ENCODE measurements at places on chromosomes 1 and 21. TPM values are rescaled to one million over a fixed set of nuclear protein-coding genes. Genes with fewer than 3 reads are reported as not detected.

FABP3 gene
- not detected for total RNA-seq

DNA sequence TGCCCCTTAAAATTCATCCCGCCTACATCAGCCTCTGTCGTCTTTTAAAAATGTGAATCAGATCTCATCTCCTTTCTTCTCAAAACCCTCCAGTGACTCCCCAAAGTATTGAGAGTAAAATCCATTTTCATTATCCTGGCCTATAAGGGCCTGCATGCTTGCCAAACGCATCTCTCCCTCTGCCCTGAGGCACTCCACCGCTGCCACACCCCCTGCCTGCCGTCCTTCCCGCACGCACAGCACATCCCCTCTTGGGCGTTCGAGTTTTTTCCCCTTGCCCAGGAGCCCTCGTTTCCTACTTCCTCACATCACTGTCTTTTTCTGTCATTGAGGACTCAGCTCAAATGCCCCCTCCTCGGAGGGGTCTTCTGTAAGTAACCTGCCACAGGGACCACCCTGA, 53.3 kb upstream of the MTR start:
- no peaks in the 10 kb centered on the region for H3K4me1 ChIP-seq
- no peaks in the 10 kb centered on the region for H3K36me3 ChIP-seq
- no peaks in the 10 kb centered on the region for H3K27me3 ChIP-seq
- no peak for DNase-seq
- no peak overlapping the region for H3K27ac ChIP-seq
- no peak overlapping the region for H3K4me3 ChIP-seq

NKAIN1 gene
- total RNA-seq = not detected

PODN gene
- not detected for total RNA-seq

DNA sequence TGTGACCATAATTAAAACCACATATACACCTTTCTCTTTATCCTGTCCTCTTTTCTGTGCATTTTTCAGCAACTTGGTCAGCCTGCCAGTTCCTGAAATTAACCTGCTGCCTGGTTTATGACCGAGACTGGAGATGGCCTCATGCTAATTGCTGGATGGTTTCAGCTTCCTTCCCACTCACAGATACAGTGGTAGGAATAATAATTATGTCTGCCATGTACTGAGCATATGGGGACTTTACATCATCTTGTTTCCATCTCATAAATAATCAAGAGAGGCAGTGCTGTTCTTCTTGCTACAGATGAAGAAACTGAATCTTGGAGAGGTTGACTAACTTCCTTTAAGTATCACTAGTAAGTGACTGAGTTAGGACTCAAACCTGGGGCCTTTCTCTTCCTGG, 148.2 kb downstream of the NOS1AP start:
- no peak for DNase-seq
- no peak overlapping the region for H3K27ac ChIP-seq
- H3K4me1 ChIP-seq = no peaks in the 10 kb centered on the region

DNA sequence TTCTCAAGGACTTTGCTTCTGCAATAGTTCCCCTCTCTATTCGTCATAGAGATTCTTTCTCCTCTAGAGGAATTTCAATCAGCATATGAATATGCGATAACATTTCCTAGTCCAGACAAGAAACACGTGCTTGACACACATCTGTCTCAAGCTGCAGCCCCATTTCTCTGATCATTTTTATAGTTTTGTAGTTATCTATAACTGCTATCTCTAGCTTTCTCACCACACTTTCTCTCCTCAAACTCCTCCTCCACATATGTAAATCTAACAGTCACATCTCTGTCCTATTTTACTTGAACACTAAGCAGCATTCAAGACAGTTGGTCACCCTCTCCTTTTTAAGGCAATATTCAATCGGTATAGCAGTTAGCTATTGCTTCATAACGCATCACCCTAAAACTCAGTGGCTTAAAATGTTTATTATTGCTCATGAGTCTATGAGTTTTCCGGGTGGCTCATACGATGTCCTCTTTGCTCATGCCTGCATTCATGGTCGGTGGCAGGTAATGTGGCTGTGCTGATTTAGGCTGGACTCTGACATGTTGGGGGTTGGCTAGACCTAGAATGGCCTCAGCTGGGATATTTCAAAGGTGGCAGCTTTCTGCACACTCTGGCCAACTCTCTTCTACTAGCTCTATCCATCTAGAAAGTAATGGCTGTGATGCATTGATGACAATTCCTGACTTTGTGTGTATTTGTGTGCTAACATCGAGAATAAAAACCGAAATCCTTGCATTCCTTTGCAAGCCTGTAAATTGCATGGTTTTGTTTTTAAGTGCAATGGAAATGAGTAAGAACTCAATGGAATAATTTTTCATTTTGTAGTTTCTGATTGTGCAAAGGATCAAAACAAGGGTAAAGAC, 20.6 kb downstream of the ATP6V1G3 start:
- H3K4me3 ChIP-seq = peak overlapping the region; percentile 71
- H3K36me3 ChIP-seq = no peaks in the 10 kb centered on the region
- no peaks in the 10 kb centered on the region for H3K27me3 ChIP-seq
- peaks cover 54% of the 10 kb centered on the region for H3K4me1 ChIP-seq
- peak overlapping the region; percentile 77 for H3K27ac ChIP-seq

AGRN gene
- total RNA-seq = 4.2 TPM

PBX1 gene
- total RNA-seq = 1.7 TPM

DNA sequence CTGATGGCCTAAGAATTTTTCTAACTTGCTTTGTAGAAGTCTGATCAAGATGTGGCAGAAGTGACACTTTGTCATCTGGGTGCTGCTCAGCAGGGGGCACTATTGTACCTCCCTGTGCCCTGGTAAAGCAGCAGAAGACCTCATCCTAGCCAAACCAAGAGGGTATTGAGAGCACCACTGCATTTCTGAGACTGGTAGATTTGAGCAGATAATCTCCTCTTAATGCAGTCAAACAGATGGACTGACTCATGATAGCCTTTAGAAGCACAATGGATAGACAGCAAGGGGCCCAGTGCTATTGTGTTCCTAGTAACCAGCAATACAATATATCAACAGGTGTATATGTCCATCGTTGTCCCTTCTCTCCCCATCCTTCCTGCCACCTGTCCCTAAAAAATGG, 5.7 kb downstream of the TPM3 start:
- H3K27ac ChIP-seq = no peak overlapping the region
- H3K4me3 ChIP-seq = no peak overlapping the region
- peak; percentile 67 for DNase-seq
- no peaks in the 10 kb centered on the region for H3K36me3 ChIP-seq

DNA sequence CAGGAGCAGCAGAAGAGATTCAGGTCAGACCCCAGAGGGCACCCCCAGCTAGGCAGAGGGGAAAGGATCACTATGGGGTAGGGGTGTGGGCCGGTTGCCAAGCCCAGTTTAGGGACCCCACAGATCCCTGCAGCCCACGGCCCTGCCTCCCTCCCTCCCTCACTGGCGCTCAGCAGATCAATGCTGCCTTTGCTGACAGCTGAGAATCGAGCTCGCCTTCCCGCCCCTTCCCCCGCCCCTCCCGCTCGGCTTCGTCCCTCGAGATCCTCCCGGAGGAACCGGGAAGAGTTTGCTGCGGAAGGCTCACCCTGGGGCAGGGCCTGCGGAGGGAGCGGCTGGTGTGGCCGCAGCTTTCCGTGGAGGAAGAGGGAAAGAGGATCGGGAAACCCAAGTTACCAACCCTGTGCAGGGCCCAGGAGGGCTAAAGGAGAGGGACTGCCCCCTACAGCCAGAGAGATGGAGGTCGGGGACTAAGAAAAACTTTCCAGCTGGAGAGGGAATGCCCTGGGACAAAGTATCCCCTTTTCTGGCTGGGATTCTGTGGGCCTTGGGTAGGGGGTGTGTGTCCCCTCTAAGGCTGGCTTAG, 1.1 kb upstream of the KCNQ4 start:
- DNase-seq = no peak
- no peak overlapping the region for H3K27ac ChIP-seq
- H3K27me3 ChIP-seq = no peaks in the 10 kb centered on the region
- peaks cover 8% of the 10 kb centered on the region for H3K4me1 ChIP-seq
- H3K4me3 ChIP-seq = no peak overlapping the region

DNA sequence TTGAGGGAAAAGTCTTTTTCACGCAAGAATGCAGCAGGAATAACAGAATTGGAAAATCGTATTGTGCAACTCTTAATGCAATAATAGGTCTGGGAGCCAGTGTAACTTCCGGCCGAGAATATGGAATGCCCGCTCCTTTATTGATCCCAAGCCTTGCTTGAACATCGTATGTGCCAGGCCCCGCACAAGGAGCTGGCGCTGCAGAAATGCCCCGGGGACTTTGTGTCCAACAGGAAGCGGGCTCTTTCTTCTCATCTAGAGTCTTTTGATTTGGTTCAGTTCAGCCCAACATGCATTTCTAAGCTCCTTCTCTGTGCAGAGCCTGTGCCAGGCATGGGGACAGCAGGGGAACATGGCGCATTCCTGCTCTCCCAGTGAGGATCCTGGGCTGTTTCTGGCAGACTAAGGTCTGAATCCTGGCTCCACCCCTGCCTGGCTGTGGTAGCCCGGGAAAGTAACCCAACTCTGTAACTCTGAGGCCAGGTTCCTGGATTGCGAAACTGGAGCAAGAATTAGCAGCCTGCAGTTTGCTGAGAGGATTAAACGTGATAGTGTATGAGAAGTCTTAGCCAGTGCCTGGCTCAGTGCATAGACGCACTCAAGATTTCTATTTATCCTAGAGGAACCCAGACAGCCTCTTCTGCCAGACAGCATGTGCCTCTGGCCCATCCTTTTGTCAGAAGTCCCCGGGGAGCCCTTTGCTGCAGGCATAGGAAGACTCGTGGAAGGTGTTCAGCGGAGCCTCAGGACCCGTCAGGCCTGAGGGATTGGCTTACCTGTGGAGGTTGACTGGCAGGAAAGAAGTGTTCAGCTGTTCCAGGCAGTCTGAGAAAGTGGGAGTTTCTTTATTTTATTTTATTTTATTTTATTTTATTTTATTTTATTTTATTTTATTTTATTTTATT, 987 bp upstream of the CDCP2 start:
- H3K4me3 ChIP-seq = no peak overlapping the region
- H3K27me3 ChIP-seq = no peaks in the 10 kb centered on the region
- no peaks in the 10 kb centered on the region for H3K4me1 ChIP-seq
- no peak for DNase-seq
- H3K27ac ChIP-seq = no peak overlapping the region

CTSE gene
- not detected for total RNA-seq

TRIM67 gene
- not detected for total RNA-seq

OR2L8 gene
- 0.42 TPM for total RNA-seq

RGS7 gene
- total RNA-seq = not detected

KCNJ15 gene
- total RNA-seq = 0.10 TPM

DNA sequence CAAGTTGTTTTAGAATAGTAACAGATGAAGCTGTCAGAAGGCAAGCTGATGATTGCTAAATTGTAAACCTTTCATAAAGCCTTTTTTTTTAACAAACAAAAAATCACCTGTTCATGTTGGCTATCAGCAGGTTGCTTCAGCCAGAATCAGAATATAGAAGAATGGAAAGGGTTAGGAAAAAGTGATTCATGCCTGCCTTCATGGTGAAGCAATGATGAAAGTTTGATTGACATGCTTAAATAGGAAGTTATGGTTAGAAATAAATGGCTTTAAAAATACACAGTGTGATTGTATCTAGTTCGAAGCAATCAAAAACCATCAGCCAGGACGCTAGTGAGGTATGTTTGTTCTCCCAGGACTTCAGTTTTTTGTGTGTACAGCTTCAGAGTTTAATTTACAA, 37.9 kb downstream of the GABPA start:
- DNase-seq = no peak
- no peaks in the 10 kb centered on the region for H3K4me1 ChIP-seq
- no peaks in the 10 kb centered on the region for H3K27me3 ChIP-seq
- peaks cover 22% of the 10 kb centered on the region for H3K36me3 ChIP-seq
- no peak overlapping the region for H3K4me3 ChIP-seq

GRCh38 chr1:86778569-86779239, 74.3 kb downstream of the SH3GLB1 start:
- no peak overlapping the region for H3K4me3 ChIP-seq
- H3K36me3 ChIP-seq = no peaks in the 10 kb centered on the region
- no peak overlapping the region for H3K27ac ChIP-seq
- no peak for DNase-seq
- no peaks in the 10 kb centered on the region for H3K4me1 ChIP-seq

DNA sequence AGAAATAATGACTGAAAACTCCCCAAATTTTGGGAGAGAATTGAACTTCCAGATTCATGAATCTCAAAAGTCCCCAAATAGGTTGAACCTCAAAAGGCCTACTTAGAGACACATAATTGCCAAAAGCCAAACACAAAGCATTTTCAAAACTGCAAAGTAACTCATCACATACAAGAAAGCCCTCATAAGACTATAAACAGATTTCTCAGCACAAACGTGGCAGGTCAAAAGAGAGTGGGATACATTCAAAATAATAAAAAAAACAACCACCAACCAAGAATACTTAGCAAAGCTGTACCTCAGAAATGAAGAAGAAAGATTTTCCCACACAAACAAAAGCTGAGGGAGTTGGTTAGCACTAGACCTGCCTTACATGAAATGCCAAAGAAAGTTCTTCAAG, 57.9 kb downstream of the CCN1 start:
- peaks cover 15% of the 10 kb centered on the region for H3K36me3 ChIP-seq
- no peak for DNase-seq
- H3K4me1 ChIP-seq = no peaks in the 10 kb centered on the region
- H3K27ac ChIP-seq = no peak overlapping the region
- H3K27me3 ChIP-seq = no peaks in the 10 kb centered on the region

HES2 gene
- total RNA-seq = not detected

DNA sequence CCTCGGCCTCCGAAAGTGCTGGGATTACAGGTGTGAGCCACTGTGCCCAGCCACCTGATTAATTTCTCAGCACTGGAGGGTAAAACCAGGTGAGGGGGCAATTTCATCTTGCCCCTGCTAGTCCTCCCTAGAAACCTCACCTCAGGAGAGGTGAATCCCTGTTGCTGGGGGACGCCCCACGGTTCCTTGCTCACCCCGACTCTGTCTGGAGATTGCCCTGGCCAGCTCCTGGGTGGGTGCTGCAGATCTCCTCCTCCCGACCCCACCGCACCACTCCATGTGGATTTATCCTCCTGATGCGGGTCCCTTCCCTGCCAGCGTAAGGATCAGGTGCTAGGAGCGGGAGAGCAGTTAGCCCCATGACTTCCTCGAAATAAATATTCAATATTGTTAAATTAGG, 34.9 kb downstream of the PDPN start:
- no peak overlapping the region for H3K27ac ChIP-seq
- H3K4me3 ChIP-seq = no peak overlapping the region
- H3K4me1 ChIP-seq = no peaks in the 10 kb centered on the region

- no peak overlapping the region for H3K4me3 ChIP-seq
- DNase-seq = no peak
- H3K36me3 ChIP-seq = no peaks in the 10 kb centered on the region
- peaks cover 25% of the 10 kb centered on the region for H3K4me1 ChIP-seq
- H3K27ac ChIP-seq = no peak overlapping the region
- H3K27me3 ChIP-seq = peaks cover 54% of the 10 kb centered on the region
These were observed 53.1 kb downstream of the RHBG start for GRCh38 chr1:156421939-156422601.

- H3K27me3 ChIP-seq = no peaks in the 10 kb centered on the region
- no peak overlapping the region for H3K27ac ChIP-seq
- no peaks in the 10 kb centered on the region for H3K36me3 ChIP-seq
These were observed 131.2 kb downstream of the CDC7 start for GRCh38 chr1:91631718-91632330.

- no peaks in the 10 kb centered on the region for H3K4me1 ChIP-seq
- H3K27ac ChIP-seq = no peak overlapping the region
- H3K4me3 ChIP-seq = no peak overlapping the region
- H3K36me3 ChIP-seq = no peaks in the 10 kb centered on the region
These were observed 18.9 kb downstream of the EPHX1 start for GRCh38 chr1:225828706-225829345.

GRCh38 chr1:202952818-202953217, 5.3 kb downstream of the ADIPOR1 start:
- peaks cover 31% of the 10 kb centered on the region for H3K4me1 ChIP-seq
- no peak overlapping the region for H3K4me3 ChIP-seq
- H3K27me3 ChIP-seq = no peaks in the 10 kb centered on the region
- peaks cover 32% of the 10 kb centered on the region for H3K36me3 ChIP-seq

GRCh38 chr1:183697814-183698590, 44.9 kb upstream of the APOBEC4 start:
- H3K27ac ChIP-seq = no peak overlapping the region
- no peaks in the 10 kb centered on the region for H3K27me3 ChIP-seq
- peaks cover 3% of the 10 kb centered on the region for H3K4me1 ChIP-seq

Measured in CD4-positive, CD25-positive, alpha-beta regulatory T cell (primary cell).